Endothelial cell of umbilical vein (primary cell): ENCODE measurements at places on chromosomes 6 and 20. TPM values are rescaled to one million over a fixed set of nuclear protein-coding genes. Genes with fewer than 3 reads are reported as not detected.
A peak's percentile ranks its signal among the peaks of the same experiment; 100 is the strongest.

- no peak for DNase-seq
Measured at GRCh38 chr6:143515061-143515760, 3.7 kb upstream of the FUCA2 start.

DNA sequence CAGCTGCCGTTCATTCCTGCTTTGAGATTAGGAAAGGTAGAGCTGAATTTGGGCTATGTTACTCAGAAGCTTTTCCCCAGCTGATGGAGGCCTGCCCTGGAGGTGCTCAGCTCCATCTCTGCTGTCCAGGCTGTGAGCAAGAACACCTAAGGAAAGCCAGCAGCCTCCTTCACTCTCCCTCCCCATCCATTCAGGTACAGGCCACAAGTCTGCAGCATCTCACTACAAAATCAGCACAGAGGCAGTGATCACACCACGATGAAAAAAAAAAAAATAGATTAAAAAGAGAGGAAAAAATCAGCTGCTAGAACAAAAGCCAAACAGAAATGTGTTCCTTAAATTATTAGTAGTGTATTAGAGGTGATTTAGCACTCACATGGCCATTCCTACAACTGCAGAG is 515.0 kb downstream of the CDH26 start:
- no peak for DNase-seq

Gene PTK6
- 0.18 TPM in 1 of 2 replicates, not detected in the other for total RNA-seq

Gene SRMS
- not detected in 2 replicates for total RNA-seq

DNA sequence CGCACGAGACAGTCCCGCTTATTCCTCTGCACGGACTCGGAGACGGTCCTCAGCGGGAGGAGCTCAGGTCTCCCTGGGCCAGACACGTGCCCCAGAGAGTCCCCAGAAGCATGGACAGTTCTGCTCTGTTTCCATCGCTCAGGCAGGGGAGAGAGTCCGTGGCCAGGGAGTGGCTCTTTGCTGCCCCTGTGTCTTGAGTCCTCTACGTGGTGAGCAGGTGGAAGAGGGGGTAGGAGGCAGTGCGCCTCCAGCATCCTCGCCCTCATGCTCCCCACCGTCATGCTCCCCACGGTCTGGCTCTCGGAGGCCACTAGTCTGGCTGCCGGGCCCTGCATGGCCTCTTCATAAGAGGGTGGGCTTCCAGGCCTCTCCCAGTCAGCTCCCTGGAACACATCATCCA is 8.9 kb downstream of the TAGAP start:
- no peak for DNase-seq

Gene POLR1H
- 32.5 and 42.5 TPM in 2 replicates for total RNA-seq

DNA sequence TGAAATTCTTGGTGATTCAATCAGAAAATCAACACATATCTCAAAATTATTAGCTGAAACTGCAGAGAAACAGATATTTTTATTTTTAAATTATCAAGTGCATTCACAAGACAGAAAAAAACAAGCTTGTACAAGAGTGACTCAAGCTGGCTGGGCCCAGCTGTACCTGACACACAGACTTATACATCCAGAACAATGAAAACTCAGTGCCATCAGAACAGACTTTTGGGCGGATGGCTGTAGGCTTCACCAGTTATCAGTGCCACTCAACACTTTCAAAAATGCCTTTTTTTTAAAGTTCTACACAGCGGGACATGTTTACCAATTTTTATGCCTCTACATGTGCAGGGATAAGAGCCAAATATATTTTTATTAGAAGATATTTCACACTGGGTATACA is 102.8 kb downstream of the MYB start:
- no peak for DNase-seq

Gene PDCD2
- total RNA-seq, result 60.0 and 67.8 TPM in 2 replicates

GRCh38 chr6:108465098-108465495 is 95.6 kb upstream of the FOXO3 start:
- no peak for DNase-seq

Gene HLA-DQB2
- not detected in 2 replicates for total RNA-seq

DNA sequence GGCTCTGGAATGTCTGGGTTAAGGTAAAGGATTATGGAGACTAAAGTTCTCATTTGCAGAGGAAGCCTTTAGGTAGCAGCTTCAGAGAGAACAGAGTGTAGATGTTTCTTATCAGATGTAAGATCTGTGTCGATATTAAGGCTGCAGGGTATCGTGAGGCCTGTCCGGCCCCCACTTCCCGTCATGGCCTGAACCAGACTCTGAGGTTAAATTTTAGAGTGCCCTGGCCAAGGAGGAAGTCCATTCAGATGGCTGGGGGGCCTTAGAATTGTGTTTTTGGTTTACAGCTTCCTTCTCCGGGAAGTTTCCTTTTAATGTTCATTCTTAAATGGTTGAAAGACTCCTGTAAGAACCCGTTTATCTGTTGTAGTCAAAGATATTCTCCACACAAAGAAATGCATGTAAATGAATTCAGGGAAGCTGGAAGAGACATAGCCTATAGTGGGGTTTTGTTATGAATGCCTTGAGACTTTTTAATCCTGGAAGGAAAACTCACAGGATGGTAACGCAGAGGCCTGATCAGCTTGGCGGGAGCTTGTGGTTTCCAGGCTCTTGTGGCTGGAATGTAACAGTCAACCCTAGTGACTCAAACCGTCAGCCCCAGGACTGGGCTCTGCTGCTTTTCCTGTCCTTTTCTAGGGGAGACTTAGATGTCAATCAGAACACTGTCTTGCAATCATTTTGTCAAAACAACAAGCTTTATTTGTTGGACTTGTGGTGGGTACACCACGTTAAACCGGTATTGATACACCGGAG is 34.7 kb downstream of the KIF25 start:
- DNase-seq, result no peak

DNA sequence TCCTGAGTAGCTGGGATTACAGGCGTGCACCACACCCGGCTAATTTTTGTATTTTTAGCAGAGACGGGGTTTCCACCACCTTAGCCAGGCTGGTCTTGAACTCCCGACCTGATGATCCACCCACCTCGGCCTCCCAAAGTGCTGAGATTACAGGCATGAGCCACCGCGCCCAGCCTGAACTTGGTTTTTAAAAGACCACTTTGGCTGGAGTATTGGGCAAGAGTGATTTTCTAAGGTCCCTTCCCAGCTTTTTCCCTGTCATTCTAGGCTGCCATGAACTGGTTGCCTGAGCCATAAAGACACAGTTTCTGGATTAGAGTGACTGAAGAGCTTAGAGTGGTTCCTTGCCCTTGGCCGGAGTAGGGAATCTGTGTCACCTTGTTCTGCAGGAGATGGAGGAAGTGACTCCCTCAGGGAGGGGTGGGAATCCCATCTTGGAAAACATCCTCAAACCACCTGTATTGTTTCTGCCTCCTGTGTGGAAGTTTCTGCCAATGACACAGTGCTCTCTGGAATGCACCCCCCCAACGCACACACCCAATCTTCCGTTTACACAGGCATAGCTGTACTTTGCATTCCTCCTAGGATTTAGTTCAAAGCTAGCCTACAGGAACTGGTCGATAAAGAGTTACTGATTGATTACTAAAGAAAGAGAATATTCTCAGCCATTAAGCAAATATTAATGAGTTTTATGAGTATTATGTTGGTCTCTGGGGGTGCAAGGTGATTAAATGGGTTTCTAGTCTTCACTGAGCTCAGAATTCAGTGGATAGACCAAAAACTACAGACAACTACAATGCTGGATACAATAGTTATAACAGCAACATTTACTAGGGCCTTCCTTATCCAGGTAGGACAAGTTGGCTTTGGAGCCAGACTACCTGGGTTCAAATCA is 18.2 kb downstream of the BCL2L1 start:
- DNase-seq, result peak; percentile 54

Gene TTBK1
- 0.12 TPM in 1 of 2 replicates, not detected in the other for total RNA-seq

Gene MPC1
- 17.5 and 22.9 TPM in 2 replicates for total RNA-seq

Gene FAM217A
- not detected in 2 replicates for total RNA-seq

DNA sequence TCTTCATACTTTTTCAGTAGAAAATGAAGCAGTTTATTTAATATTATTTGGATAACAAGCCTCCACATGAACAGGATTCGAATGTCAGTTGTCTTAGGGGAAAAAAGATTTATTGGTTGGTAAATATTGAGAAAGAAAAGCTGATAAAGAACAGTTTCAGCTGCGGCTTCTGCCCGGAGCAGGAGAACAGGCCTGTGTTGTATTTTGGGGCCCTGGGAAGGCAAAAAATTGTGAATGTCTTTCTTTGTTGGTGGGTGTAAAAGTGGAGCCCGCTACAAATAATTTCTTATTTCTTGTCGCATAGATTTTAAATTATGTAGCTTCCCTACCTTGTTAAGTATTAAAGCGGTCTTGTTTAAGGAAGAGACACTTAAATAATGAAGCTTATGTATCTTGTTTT is 90.5 kb upstream of the PAX1 start:
- DNase-seq, result no peak
